GM23248 (cell line): ENCODE measurements at places on chromosomes 2 and 18.

- no peak for DNase-seq
- H3K4me3 ChIP-seq: no peak overlapping the region
- H3K4me1 ChIP-seq: peaks cover 19% of the 10 kb centered on the region
- no peak overlapping the region for H3K27ac ChIP-seq
- H3K27me3 ChIP-seq: no peaks in the 10 kb centered on the region
- no peaks in the 10 kb centered on the region for H3K36me3 ChIP-seq
Measured at GRCh38 chr2:157806426-157807077, 69.6 kb downstream of the ACVR1 start.

GRCh38 chr2:21289989-21290388 lies 166.2 kb downstream of the TDRD15 start:
- no peaks in the 10 kb centered on the region for H3K36me3 ChIP-seq
- DNase-seq: no peak

DNA sequence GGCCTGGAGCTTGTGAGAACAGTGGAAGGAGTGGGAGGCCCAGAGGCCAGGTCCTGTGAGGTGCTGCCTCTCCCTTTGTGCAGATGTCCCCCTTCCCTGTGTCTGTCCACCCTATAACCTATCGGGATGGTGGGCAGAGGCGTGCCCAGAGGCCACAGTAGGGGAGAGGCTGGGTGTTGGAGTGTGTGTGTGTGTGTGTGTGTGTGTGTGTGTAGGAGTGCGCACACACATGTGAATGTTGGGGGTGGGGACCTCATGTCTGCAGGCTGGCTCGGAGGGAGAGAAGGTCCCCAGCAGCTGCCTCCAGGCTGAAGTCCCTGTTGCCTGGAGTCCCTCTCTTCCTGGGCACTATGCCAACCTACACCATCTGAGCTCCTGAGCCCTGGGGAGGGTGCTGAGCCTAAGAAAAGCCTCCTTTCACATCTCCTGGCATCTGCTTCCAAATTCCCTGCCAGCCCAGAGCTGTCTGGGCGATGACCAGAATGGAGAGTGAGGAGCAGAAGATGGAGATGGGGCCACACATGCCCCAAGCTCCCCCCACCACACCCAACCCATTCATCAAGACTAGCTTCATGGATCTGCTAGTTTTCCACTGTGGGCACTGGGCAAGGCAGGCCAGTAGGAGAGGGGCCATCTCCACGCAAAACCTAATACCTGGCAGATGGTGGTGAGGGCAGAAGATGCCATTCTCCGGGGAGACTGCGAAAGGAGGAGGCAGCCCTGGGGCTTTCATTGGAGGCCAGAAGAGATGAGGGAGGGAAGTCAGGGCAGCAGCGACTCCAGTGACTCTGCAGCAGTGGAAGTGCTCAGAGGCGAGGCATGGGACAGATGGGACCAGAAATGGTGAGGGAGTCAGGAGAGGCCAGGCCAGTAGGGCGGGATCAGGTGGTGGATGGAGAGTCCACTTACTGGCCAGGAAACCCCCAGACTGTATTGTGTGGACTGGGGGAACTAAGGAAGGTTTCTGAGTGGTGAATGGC lies 20.3 kb downstream of the KCNK3 start:
- no peak overlapping the region for H3K4me3 ChIP-seq
- no peak for DNase-seq
- H3K27me3 ChIP-seq: no peaks in the 10 kb centered on the region; the same call in 1 of the 2 replicates
- no peak overlapping the region for H3K27ac ChIP-seq
- H3K4me1 ChIP-seq: no peaks in the 10 kb centered on the region

- H3K36me3 ChIP-seq: no peaks in the 10 kb centered on the region
- H3K27me3 ChIP-seq: no peaks in the 10 kb centered on the region
- DNase-seq: peak; percentile 54
- 0 out of 2 replicates have a peak overlapping the region, but pooled peaks have one; percentile 4 for H3K4me3 ChIP-seq
- peak overlapping the region; percentile 66 for H3K27ac ChIP-seq
Measured at GRCh38 chr2:46116553-46116991, 180.6 kb upstream of the EPAS1 start.

DNA sequence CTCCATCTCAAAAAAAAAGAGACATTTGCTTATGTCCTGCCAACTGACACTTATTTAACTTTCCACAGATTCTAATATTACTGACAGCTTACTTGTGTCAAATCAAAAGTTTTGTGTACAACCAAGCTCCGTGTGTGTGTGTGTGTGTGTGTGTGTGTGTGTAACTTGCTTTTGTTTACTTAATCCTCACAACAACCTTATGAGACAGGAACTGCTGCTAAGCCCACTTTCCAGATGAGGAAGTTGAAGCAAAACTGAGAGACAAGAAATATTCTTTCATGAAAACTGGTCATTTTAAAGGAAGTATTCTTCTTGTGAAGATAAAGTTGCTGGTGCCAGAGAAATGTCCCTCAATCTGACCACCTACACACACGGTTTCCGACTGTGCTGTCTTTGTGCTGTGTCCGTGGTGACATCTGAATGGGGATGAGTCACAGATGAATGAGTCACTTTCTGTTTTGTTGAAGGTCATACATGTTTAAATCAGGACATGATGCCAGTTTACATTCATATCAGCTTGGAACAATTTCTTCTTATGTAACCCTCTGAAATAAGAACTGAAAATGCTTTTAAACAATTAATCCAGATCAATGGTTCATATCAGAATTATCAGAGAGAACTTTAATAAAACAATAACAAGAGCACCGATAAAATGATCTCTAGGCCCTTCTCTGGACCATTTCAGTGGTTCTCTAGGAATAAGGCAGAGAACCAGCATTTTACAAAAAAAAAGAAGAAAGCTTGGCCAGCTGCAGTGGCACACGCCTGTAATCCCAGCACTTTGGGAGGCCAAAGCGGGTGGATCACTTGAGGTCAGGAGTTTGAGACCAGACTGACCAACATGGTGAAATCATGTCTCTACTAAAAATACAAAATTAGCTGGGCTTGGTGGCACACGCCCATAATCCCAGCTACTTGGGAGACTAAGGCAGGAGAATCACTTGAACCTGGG lies 95.5 kb downstream of the THNSL2 start:
- H3K27me3 ChIP-seq: no peaks in the 10 kb centered on the region; the same call in 1 of the 2 replicates
- DNase-seq: peak; percentile 57
- no peaks in the 10 kb centered on the region for H3K36me3 ChIP-seq
- H3K4me1 ChIP-seq: 0 out of 2 replicates have a peak, but pooled peaks cover 5% of the 10 kb centered on the region
- no peak overlapping the region for H3K4me3 ChIP-seq
- H3K27ac ChIP-seq: no peak overlapping the region

DNA sequence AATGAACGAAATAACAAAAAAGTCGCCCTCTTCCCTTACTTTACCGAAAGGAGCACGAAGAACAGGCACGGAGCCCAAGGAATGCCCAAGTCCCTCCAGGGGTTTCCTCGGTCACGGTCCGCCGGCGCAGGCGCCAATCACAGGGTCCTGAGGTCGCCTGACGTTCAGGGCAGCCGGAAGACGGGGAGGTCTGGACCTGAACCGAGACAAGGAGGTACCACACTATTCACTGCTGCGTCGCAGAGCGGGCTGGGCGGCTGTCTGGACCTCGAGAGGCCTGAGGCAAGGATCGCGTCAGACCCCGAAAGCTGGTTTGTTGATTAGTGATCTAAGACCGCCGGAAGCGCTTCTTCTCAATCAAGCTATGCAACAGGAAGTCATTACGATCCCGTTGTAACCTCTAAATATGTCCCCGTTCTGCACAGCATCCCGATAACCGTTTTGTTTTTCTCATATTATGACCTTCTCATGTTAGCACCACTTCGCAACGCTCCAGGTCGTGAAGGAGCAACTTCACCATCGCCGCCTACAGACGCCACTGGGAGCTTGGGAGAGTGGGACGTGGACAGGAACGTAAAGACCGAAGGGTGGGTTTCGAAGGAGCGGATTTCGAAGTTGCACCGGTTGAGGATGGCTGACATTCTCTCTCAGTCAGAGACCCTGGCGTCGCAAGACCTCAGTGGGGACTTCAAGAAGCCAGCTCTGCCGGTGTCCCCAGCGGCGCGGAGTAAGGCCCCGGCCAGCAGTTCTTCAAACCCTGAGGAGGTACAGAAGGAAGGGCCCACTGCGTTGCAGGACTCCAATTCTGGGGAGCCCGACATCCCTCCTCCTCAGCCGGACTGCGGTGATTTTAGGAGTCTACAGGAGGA lies at the start of the genes SLC4A1AP and SUPT7L:
SLC4A1AP (plus strand) TSS at position 605 of the 869 bp plus-strand sequence; CDS start at position 631, 26 bp downstream.
SUPT7L (minus strand) TSS at position 330 of the 869 bp plus-strand sequence. CDS start 1,422 bp downstream, outside the sequence.
- peaks cover 39% of the 10 kb centered on the region for H3K36me3 ChIP-seq
- peak; percentile 95 for DNase-seq
- peak within 1 kb of the TSS; percentile 90 for H3K27ac ChIP-seq
- H3K4me3 ChIP-seq: peak within 1 kb of the TSS; percentile 98

DNA sequence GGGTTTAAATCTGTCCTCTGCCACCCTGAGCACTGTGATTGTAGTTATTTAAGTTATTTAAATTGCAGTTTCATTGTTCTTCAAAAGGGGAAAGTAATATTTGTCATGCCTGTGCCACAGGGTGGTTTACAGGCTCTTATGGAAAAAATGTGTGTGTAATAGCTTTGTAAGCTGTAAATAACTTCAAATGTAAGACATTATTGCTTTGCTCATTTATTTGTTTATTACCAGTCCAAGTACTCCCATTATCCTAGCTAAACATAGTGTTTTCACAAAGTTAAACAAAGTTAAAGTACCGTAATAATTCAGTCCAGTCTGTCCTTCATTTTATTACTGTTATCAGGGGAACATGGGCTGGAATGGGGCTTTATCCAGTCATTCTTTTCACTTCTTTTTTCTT lies 43.4 kb upstream of the IGFBP2 start:
- no peaks in the 10 kb centered on the region for H3K36me3 ChIP-seq
- peak; percentile 17 for DNase-seq
- H3K4me3 ChIP-seq: no peak overlapping the region
- no peaks in the 10 kb centered on the region for H3K27me3 ChIP-seq
- H3K4me1 ChIP-seq: no peaks in the 10 kb centered on the region; the same call in 1 of the 2 replicates
- no peak overlapping the region for H3K27ac ChIP-seq
